Naive thymus-derived CD8-positive, alpha-beta T cell (primary cell): ENCODE measurements at places on chromosomes 2 and 18. TPM values are rescaled to one million over a fixed set of nuclear protein-coding genes. Genes with fewer than 3 reads are reported as not detected.

Gene AFF3
- 10.1 TPM for total RNA-seq

Gene NT5DC4
- not detected for total RNA-seq

GRCh38 chr18:44548291-44549221 lies 132.1 kb upstream of the SETBP1 start:
- DNase-seq: no peak

Gene SP100
- total RNA-seq: 221 TPM

Gene TMEM185B
- 20.5 TPM for total RNA-seq
